ENCODE measurements at places on chromosomes 11 and 22.

GRCh38 chr11:47243454-47243853 lies 5.2 kb downstream of the ACP2 start:
- DNase-seq: no peak

- no peak for DNase-seq
These were observed 37.0 kb downstream of the PC start for GRCh38 chr11:66920978-66921784.

DNA sequence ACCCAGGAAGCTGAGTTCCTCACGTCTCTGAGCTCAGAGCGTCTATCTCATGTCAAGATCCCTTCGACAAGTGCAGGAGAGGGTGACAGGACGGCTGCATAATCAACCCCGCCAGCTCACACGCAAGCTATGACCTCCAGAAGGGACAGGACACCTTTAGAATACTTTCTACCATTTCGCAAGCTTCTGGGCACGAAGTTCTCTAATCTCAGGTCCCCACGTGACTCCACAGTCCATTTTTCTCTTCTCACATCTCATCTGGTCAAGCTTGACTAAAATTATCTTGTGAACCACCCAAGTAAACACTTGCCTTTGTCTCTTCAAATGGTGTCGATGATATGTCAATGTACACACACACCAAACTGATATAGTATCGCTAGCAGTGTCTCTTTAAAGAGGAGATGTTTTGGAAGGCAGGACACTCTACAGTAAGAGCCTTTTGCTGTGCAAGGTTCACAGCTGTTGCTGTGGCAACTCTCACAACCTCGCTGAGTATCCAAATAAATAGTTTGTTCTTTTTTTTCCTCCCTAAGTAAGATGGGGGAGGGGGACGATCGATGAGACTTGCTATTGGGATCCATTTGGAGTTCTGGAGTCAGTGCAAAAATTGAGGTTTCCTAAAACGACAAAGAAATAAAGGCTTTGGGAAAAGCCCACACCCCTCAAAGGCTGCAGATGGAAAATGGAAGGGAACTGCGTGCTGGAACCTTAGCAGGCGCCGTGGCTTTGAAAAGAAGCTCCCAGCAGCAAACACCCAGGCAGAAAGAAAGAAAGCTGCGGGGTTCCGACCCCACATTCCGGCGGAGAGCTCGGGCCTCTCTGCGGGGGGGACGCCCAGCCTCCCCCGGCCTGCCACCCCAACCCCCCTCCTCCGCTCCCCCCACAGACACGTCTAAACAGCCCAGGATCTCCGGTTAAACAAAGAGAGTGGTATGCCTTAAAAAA lies 215.4 kb upstream of the UBASH3B start:
- no peak for DNase-seq

DNA sequence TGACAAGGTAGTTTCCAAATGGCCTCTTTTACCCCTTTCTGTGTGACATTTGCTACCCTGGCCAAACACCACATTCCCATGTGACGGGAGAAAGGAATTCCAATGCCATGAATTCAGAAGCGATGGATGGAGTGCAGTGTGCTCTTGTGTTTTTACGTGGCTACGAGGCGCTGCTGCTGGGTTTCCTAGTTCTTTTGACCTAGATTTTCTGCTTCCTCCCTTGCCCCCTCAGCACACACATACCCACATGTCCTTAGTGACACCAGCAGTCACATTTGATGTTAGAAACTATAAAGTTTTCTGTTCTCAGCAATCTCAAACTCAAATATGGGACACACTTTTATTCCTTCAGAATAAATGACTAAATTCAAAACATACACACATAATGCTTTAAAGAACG lies 7.8 kb upstream of the TMA7B start:
- DNase-seq: no peak

DNA sequence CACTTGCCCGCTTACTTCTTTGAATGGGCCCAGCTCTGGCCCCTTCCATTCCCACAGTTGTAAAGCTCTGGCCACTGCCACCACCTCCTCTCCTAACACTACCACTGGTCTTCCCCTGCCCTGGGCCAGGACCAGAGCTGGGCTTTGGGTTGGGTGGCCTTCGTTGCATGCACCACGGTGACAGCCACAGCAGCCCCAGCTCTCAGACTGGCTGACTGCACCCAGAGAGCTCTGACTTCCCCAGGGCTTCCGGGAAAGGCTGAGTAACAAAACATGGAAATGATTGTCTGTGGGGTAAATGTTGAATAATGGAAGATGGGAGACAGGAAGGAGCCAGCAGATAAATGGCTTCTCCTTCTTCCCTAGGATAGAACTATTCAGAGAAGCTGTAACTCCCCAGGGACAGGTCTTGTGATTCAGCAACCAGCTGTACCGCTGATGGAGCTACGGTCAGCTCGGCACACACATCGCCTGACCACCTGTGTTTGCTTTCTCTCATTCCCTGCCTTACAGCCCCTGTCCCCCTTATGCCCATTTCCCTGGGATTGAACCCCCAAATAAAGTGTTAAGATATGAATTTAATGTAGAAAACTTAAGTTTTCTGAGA lies 27.6 kb downstream of the SCN4B start:
- DNase-seq: no peak

- no peak for DNase-seq
These were observed 52.1 kb upstream of the TCF20 start for GRCh38 chr22:42322562-42322926.

DNA sequence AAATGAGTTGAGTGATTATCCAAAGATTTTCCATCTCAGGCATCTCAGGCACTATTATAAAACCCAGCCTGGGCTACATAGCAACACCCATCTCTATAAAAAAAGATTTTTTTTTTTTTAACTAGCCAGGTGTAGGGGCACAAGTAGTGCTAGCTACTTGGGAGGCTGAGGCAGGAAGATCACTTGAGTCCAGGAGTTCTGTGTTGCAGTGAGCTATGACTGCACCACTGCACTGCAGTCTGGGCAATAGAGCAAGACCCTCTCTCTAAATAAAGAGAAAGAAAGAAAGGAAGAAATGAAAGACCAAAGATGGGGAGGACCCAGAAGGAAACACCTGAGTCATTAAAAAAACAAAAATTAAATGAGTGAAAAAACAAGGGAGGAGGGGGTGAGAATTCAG lies 14.1 kb downstream of the RSF1 start:
- DNase-seq: no peak

- DNase-seq: peak; percentile 88
These were observed 12.7 kb downstream of the DUSP8 start for GRCh38 chr11:1559111-1559951.

DNA sequence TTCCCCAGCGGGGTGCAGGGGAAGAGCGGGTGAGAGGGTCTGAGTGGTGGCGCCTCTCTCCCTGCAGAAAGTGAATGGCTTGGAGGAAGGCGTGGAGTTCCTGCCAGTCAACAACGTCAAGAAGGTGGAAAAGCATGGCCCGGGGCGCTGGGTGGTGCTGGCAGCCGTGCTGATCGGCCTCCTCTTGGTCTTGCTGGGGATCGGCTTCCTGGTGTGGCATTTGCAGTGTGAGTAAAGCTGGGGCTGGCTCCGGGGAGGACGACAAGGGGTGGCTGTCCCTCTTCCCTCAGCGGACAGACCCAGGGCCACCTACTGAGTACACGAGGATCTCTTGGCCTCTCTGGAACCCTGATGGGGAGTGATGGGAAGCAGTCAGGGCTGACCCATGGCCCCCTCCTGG lies 28.5 kb downstream of the ST14 start:
- DNase-seq: no peak

DNA sequence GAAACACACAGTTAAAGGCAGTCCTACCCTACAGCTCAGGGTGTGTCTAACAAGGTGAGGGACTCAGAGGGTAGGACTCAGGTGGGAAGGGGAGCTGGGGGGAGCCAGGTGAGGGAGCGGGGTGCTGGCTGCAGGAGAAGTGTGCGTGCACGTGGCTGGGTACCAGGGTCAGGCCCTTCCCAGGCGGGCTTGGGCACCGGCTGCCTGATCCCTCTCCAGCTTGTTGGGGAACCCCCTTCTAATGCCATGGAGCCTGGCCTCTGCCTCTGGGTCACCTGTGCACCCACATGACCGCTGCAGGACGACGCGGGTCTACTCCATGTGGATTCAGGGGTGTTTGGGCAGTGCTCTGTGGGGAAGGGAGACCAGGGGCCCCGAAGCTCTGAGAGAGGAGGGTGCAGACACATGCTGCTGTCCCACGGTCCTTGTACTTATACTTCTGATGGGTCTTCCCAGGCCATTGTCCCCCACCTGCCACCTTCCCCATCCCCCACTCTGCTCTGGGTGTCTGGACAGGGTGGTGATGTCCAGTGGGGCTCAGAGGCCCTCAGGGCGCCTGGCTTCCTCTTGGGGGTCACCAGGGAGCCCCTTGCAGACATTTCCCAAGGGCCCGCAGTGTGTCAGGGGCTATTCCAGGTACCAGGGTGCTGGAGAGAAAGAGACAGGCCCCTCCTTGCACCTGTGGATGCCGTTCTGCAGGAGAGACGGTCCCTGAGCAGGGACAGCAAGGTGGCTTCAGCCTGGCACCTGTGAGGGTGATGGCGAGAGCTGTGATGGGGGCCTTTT lies 10.4 kb upstream of the MRGPRD start:
- no peak for DNase-seq

DNA sequence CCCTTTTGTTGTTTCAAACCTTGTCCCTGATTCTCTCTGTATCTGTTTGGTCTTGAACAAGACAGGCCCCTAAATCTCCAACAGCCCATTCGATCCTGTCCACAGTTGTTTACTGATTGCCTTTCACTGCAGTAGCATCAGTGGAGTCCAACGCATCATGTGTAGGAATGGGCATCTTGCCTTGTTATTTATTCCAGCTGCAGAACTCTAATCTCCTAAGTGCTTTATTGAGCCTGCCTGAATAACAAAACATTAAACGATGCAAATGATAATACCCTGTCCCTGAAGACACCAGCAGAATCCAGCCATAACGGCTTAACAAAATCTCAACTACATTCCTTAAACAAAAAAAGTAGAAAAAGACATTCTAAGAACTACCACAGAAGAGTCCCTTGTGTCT lies 50.1 kb downstream of the SLC35F2 start:
- no peak for DNase-seq

DNA sequence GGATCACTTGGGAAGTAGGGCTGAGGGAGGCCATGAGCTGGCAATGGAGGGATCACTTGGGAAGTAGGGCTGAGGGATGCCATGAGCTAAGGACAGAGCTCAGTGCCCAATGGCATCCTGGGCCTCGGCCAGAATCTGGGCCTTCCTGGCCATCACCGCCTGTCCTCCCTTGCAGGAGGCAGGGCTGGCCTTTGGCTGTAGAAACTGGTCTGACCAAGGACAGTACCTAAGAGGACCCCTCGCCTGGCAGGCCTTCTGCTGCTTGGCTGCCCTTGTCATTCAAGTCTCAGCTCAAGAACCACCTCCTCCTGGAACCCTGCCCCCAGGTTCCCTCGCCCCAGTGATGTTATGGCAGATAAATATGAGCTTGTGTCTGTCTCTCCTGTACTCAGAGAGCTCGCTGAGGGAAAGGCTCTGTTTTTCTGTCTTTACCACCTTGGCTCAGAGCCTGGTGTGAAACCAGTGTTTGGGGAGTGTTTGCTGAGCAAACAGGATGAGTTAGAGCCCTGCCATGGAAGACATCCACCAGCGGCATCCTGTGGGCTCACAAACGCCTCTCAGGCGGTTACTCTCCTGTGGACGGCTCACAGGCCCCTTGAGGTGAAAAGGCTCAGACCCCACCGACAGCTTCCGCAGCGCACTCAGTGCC lies 19.3 kb upstream of the RASL10A start:
- DNase-seq: no peak

DNA sequence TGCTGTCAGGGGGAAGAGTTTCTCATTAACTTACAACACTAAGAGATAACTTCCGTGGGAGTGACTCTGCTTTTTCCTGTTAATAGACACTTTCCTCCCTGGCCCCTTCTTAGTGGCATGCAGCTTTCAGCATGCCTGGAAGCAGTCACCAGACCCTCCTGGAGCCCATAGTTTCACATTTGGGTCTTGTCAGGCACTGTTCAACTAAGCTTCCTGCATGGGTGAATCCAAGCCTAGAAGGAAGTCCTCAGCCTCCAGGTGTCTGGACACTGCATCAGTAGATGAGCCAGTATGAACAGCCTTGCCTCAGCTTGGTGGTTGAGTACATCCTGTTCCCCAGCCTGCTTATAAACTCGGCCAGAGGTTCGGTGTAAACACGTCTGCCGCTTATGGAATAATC lies 68.1 kb downstream of the PPP6R3 start:
- no peak for DNase-seq

- no peak for DNase-seq
These were observed 42.5 kb downstream of the CABIN1 start for GRCh38 chr22:24053481-24054226.

Data from nucleus accumbens (tissue), 56 donors.